NCI-H526 treated with DMSO at 0.1 percent for 48 hours (cell line): ENCODE measurements at places on chromosomes 2 and 18.

GRCh38 chr18:59220784-59221765 lies 1.1 kb downstream of the GRP start:
- no peak for DNase-seq

- DNase-seq: no peak
These were observed 61.3 kb downstream of the NABP1 start for GRCh38 chr2:191739194-191739593.

DNA sequence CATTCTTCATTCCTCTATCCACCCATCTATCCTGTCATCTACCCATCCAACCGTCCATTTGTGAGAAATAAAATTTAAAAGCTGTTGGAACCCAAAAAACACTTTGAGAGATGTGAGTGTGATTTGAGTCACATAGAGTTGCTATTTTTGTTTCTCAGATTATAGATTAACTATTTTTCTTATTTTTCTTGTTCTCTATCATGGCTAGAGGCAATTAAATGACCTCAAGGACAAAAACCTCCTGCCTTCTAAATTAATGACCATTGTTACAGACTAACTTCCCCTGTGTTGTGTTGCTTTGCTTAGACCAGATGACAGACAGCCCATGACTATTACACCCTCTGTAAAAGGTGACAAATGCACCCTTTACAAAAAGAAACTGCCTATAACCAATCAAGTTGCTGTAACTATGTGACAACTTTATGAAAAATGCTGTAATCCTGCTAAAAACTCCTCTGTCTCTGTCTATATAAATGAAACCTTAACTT lies 207.9 kb upstream of the CXCR4 start:
- DNase-seq: no peak

GRCh38 chr2:147927053-147927588 lies 82.3 kb downstream of the ACVR2A start:
- DNase-seq: no peak

DNA sequence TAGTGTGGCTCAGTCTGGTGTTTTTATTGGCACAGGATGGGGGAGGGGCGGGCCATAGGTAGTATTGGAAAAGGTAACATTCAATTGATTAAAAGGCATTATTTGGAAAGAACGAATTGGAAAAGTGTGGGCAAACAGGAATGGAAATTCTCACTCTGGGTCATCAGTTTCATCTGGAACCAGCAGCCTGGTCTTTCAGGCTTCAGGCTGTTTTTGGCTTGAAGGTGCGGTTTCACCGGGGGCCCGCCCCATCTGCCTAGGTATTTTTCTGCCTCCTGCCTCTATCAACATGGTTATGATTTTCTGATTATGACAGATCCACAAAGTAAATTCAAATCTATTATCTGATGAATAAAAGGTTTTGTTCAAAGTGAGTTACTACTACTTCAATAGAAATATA lies 59.5 kb upstream of the CD28 start:
- no peak for DNase-seq

GRCh38 chr2:20104900-20105545 lies 53.6 kb upstream of the LAPTM4A start:
- DNase-seq: no peak

GRCh38 chr2:226159875-226160479 lies 639.6 kb downstream of the IRS1 start:
- DNase-seq: no peak
